ENCODE measurements at places on chromosomes 5 and 9. TPM values are rescaled to one million over a fixed set of nuclear protein-coding genes. Genes with fewer than 3 reads are reported as not detected.

The PKN3 gene
- 14.7 TPM for total RNA-seq

The ADRB2 gene
- total RNA-seq: 0.36 TPM

The TERT gene
- 0.28 TPM for total RNA-seq

The SOWAHA gene
- total RNA-seq: not detected

The PCDHA8 gene
- total RNA-seq: 1.6 TPM

The SLCO6A1 gene
- total RNA-seq: 0.51 TPM

The PFN3 gene
- not detected for total RNA-seq

The ADAMTSL2 gene
- 5.9 TPM for total RNA-seq

The AIF1L gene
- 16.3 TPM for total RNA-seq

The CATSPER3 gene
- 0.33 TPM for total RNA-seq

The C5orf52 gene
- total RNA-seq: not detected

The ENTPD8 gene
- total RNA-seq: 0.21 TPM

The OR5C1 gene
- not detected for total RNA-seq
